MM.1S (cell line): ENCODE measurements at places on chromosomes 2 and 18.

GRCh38 chr2:183037074-183037552 lies 1.1 kb downstream of the NCKAP1 start:
- H3K4me3 ChIP-seq, result peak overlapping the region; percentile 57; the same call in 1 of the 2 replicates
- no peak overlapping the region for H3K27ac ChIP-seq
- DNase-seq, result no peak
- H3K36me3 ChIP-seq, result no peaks in the 10 kb centered on the region
- H3K27me3 ChIP-seq, result peaks cover 89% of the 10 kb centered on the region

- no peaks in the 10 kb centered on the region for H3K36me3 ChIP-seq
- H3K27me3 ChIP-seq, result no peaks in the 10 kb centered on the region
Observed at GRCh38 chr2:189150033-189150432, 29.5 kb downstream of the COL5A2 start.

GRCh38 chr2:74099271-74099670 lies 48.4 kb downstream of the BOLA3 start:
- H3K36me3 ChIP-seq, result 0 out of 2 replicates have a peak, but pooled peaks cover 2% of the 10 kb centered on the region
- no peaks in the 10 kb centered on the region for H3K4me1 ChIP-seq

GRCh38 chr2:95076705-95077529 lies 44.7 kb downstream of the MRPS5 start:
- DNase-seq, result peak; percentile 74
- no peaks in the 10 kb centered on the region for H3K27me3 ChIP-seq
- H3K36me3 ChIP-seq, result no peaks in the 10 kb centered on the region
- H3K4me3 ChIP-seq, result peak overlapping the region; percentile 56

- no peak for DNase-seq
- no peaks in the 10 kb centered on the region for H3K36me3 ChIP-seq
- H3K4me3 ChIP-seq, result no peak overlapping the region
- no peaks in the 10 kb centered on the region for H3K4me1 ChIP-seq
Observed at GRCh38 chr2:64697297-64698176, 43.8 kb upstream of the SERTAD2 start.

DNA sequence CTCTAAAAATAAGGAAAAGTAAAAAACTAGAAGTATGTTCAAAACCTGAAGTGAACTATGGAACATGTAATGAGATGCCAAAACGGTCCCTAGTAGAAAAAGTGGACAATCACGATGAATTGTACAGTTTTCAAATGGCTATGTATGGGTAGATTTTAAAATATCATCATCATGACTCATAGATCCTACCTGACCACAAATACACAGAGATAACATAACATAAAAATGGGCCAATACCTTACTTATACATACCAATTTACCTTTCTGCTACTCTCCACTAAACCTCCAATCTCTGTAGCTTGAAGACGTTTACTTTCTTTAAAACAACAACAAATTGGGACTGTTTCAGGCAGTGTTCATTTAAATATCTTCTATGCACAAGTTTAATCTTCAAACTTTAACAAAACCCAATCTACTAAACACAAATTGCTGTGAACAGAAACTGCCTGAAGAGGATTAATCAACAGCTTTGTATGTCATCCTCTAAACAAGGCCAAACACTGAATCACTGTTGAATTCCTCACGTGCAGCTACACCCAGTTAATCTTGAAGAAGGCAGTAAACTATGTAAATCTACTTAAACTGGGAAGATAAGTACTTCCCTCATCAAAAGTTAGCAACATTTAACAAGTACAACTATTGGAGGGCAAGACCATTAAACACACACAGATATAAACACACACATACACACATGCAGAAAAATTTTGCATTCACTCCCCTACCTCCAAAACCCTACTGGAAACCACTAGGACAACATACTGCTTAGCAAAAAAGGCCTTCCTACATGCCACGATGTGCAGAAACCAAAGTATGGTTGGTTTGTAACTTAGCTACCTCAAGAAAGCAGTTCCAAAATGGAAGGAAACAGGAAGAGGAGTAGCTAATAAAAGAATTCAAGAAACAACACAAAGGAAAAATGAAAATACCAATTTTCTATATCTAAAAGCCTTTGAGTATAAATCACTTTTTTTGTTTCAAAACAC lies 90.3 kb downstream of the RBMS1 start:
- peaks cover 18% of the 10 kb centered on the region for H3K4me1 ChIP-seq
- H3K27me3 ChIP-seq, result peaks cover 12% of the 10 kb centered on the region; the same call in 1 of the 2 replicates
- no peak overlapping the region for H3K4me3 ChIP-seq
- no peak overlapping the region for H3K27ac ChIP-seq
- H3K36me3 ChIP-seq, result no peaks in the 10 kb centered on the region

DNA sequence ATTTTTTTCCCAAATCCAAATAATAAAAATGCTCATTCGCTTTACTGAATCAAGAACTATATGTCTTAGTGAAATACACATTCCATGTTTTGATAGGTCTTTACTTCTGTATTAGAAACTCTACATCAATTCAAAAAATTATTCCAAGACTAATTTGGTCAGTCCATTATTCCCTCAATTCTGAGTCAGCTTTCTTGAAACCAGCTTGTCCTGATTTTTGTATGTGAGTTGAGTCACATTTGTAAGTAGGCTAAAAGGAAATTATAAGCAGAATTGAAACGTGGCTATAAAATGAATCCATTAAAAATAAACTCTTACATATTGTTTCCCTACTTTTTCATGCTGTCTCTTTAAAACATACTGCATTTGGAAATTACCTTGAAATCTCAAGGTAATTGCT lies 113.0 kb downstream of the DNER start:
- H3K27ac ChIP-seq, result no peak overlapping the region
- DNase-seq, result no peak
- H3K4me1 ChIP-seq, result no peaks in the 10 kb centered on the region

DNA sequence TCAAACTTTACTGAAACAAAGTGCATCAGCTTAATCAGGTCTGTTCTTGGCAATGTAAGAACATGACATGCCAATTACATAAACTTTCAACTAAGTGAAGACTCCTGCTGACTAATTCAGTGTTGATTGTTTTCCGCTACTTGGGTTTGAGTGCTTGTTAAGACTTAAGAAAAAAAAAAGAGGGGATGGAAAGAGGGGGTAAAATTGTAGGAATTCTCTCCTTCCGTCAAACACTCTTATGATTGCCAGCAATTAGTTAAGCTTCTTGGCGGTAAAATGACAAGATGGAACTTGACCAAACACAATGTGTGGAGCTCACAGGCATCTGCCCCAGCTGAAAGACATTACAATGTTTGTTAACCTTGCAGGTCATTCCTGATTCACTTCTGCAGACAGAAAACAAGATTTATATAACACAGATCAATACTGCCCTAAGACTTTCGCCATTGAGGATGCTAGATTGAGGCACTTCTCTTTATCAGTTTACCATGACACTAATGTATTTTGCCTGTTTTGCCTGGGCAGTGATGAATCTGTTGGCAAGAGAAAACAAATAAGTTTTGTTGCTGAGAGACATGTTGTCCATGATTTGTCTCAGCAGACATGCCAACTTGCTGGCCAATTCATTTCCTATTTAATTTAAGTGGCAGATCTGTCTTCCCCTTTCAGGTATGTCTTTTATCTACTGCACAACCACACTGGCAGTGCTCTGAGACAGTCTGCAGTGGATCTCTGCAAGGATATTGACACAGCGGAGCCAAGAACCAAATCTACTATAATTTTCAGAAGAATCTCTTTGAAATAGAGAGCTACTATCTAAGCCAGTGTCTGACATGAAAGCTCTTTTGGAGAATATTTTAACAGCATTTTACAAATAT lies 410.0 kb upstream of the KCNH7 start:
- H3K27ac ChIP-seq, result no peak overlapping the region
- no peaks in the 10 kb centered on the region for H3K36me3 ChIP-seq
- no peaks in the 10 kb centered on the region for H3K4me1 ChIP-seq
- H3K4me3 ChIP-seq, result no peak overlapping the region

- H3K36me3 ChIP-seq, result peaks cover 14% of the 10 kb centered on the region
- no peak overlapping the region for H3K4me3 ChIP-seq
- H3K27ac ChIP-seq, result no peak overlapping the region
- no peak for DNase-seq
- no peaks in the 10 kb centered on the region for H3K27me3 ChIP-seq
- peaks cover 58% of the 10 kb centered on the region for H3K4me1 ChIP-seq
Observed at GRCh38 chr2:37364351-37364750, 19.9 kb downstream of the QPCT start.

GRCh38 chr2:126761981-126762878 lies 106.3 kb downstream of the GYPC start:
- H3K4me3 ChIP-seq, result no peak overlapping the region
- H3K36me3 ChIP-seq, result no peaks in the 10 kb centered on the region
- no peak overlapping the region for H3K27ac ChIP-seq
- no peaks in the 10 kb centered on the region for H3K4me1 ChIP-seq

DNA sequence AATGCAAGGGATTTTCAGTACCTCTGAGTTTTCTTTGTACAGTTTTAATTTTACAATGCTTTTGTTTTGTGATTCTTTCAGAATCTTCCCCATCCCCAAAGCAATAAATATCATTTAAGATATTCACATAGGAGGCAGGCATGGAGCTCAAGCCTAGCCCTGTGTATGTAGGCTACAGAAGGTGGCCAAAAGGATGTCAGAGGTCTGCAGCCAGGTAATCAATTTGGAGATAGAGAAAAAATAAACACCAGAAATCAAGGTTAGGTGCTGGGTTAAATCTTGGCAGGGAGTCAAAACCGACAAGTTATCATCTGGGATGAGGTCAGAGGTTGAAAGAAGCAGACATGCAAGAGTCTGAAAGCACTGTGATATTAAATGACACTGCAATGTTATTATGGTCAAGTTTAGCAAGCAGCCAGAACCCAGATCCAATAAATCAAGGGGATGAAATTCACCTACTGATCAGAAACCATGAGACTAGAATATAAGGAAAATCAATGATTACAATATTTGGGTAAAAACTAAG lies 45.1 kb upstream of the LRP1B start:
- no peak overlapping the region for H3K4me3 ChIP-seq
- no peak for DNase-seq

- H3K4me1 ChIP-seq, result no peaks in the 10 kb centered on the region
- no peaks in the 10 kb centered on the region for H3K36me3 ChIP-seq
- no peak overlapping the region for H3K27ac ChIP-seq
- no peak for DNase-seq
Observed at GRCh38 chr18:7885865-7886264, 318.7 kb downstream of the PTPRM start.

GRCh38 chr18:6088432-6088831 lies 193.1 kb upstream of the TMEM200C start:
- H3K36me3 ChIP-seq, result no peaks in the 10 kb centered on the region
- H3K4me1 ChIP-seq, result no peaks in the 10 kb centered on the region
- H3K27me3 ChIP-seq, result no peaks in the 10 kb centered on the region
- DNase-seq, result no peak

DNA sequence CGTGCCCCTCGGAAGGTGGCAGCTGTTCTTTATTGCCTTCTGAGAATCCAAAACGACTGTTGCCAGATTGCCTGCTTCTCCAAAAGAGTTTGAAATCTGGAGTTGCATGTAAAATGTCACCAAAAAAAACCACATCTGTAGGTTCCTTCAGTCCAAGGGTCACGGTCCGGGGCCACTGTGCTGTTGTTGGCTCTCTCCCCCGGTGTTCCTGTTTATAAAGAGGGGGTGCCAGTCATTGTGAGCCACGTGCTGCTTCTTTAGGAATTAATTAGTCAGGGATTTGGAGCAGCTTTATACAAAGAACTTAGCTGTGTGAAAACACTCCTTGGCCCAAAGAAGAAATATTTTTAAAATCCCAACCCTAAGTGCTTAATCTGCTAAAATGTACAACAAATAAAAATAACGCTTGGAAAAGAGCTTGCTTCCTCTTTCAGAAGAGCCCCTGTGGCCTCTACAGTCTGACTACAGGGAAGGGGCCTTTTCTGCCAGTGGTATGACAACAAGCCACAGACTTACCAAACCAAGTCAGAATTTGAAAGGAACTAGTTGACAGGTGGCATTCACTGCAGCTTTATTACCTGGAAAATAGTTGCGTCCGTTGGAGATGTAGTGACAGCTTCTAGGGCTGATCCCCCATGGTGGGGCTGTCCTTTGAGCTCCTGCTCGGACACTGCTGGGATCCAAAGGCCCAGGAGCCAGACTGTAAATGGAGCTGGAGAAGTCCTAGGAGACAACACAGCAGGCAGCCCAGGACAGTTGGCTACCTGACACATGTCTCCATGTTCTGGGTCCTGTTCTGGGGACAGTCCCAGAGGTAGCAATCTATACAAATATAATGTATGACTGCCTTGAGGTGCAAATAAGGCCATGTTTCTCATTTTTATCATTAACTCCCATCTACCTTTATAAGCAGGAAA lies 84.5 kb upstream of the SLC1A4 start:
- no peak for DNase-seq
- peaks cover 15% of the 10 kb centered on the region; the same call in 1 of the 2 replicates for H3K4me1 ChIP-seq
- H3K4me3 ChIP-seq, result no peak overlapping the region
- no peaks in the 10 kb centered on the region for H3K36me3 ChIP-seq
- no peaks in the 10 kb centered on the region for H3K27me3 ChIP-seq

- no peaks in the 10 kb centered on the region for H3K36me3 ChIP-seq
- H3K4me1 ChIP-seq, result no peaks in the 10 kb centered on the region
- no peak overlapping the region for H3K27ac ChIP-seq
- no peaks in the 10 kb centered on the region for H3K27me3 ChIP-seq
- no peak overlapping the region for H3K4me3 ChIP-seq
Observed at GRCh38 chr2:182404092-182404491, 22.7 kb downstream of the PDE1A start.

DNA sequence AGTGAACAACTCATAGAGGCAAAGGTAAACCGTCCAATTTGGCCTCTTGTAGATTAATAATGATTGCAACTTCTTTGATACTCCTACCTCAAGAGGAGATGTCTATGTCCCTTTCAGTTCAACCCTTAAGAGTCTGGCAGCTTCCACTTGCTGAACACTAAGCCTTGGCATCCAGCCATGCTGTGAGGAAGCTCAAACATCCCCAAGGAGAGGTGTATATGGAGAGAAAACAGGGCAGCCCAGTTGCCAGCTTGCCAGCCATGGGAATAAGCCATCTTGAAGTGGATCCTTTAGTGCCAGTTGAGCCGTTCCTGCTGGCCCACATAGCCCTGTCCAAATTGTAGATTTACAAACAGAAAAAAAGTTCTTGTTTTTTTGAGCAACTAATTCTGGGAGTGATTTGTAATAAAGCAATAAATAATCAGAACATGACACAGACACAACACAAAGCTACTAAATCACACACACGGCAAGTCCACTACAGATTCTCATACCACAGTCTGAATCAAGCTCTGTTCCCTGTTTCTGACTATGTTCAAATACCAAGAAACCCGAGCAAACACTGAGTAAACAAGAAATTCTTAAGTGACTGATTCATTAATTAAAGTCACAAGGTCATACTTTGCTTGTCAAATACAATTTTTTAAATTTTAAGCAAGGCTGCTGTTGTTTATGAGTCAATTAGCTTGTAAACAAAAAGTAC lies 96.1 kb downstream of the PID1 start:
- no peak overlapping the region for H3K4me3 ChIP-seq
- no peaks in the 10 kb centered on the region for H3K27me3 ChIP-seq
- H3K27ac ChIP-seq, result no peak overlapping the region
- H3K36me3 ChIP-seq, result no peaks in the 10 kb centered on the region
- DNase-seq, result no peak
